ENCODE measurements at places on chromosomes 11 and 22.

DNA sequence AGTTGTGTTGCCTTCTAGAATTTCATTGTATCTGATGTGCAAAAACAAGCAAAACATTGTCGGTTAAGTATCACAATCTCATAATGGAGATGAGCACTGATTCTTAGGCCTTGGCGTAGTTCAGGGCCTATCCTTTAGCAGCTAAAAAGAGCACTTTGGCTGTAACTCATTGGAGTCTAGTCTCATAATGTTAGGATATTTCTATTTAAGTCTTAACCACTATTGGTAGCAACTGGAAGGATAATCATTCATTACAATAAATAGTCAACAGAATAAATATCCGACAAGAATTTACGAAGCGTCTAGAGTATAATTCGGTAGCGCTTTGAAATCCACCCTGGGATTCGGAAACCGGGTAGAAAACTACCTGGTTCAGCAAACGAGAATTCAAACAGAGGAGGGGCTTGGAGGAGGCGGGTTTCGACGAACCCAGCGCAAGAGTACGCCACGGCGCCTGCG lies 461 bp upstream of the EED start:
- DNase-seq = peak; percentile 72

DNA sequence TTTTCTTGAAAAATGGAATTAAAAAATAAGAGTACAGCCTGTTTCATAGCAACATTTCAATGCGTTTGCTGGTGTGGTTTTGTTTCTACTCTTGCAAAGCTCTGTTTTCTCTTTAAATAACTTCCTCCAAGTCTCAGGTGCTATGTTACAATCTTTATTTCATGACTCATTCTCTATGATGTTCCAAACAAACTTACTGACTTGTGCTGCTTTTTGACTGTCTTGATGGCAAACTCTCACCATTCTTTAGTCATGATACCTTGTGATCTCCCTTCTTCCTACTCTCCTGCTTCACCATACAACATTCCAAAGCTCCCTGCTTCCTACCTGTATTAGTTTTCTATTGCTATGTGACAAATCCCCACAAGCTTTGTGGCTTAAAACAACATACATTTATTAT lies 166.1 kb downstream of the C11orf91 start:
- no peak for DNase-seq

- no peak for DNase-seq
These were observed 6.2 kb upstream of the YPEL1 start for GRCh38 chr22:21741790-21742189.

DNA sequence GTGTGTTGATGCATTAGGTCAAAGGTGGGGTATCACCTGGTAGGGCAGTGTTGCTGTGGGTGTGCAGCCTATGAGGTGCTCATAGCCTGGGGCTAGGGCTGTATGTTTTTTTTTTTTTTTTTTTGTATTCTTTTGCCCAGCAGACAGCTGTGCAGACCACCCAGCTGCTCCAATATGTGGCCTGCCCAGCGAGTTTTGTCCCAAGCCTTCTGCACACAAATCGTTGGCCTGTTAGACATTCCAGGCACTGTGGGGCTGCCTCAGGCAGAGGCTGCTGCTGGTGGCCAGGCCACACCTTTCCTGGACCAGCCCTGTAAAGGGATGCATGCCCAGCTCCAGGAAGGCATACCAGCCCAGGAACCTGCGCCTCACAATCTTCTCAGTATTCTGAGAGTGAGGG lies 348.5 kb downstream of the JRKL start:
- DNase-seq = no peak

- DNase-seq = no peak
These were observed 114.7 kb downstream of the SGSM3 start for GRCh38 chr22:40484906-40485669.

- DNase-seq = no peak
These were observed 812 bp downstream of the JAM3 start for GRCh38 chr11:134069426-134070341.
